ENCODE measurements at places on chromosomes 7 and 10.
A peak's percentile ranks its signal among the peaks of the same experiment; 100 is the strongest.

DNA sequence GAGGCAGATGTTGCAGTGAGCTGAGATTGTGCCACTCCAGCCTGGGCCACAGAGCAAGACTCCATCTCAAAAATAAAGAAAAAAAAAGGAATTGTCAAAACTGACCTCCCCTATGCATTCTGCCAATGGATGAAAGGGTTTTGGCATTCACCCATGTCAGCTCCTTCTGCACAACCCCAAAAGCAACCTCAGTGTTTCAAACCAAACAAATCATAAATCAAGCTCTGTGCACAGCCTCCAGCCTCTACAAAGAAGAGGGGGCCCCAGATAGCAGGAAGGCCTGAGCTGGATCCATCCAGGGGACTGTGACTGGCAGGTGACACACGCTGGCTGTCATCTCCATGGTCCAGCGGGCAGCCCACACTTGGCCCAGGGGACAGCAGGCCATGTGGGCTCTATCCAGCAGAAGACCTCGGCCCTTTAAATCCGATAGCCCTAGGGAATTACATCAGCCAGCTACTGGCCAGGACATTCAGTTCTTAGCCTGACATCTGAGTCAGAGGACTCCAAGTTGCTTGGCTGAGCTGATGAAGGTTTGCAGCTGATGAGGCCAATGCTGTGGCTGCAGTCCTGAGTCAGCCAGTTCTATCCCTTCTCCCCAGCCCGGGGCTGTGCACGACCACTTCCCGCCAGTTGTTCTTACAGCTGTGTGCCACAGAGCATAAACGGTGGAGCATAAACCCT is 52.0 kb upstream of the FIGNL1 start:
- DNase-seq: no peak

DNA sequence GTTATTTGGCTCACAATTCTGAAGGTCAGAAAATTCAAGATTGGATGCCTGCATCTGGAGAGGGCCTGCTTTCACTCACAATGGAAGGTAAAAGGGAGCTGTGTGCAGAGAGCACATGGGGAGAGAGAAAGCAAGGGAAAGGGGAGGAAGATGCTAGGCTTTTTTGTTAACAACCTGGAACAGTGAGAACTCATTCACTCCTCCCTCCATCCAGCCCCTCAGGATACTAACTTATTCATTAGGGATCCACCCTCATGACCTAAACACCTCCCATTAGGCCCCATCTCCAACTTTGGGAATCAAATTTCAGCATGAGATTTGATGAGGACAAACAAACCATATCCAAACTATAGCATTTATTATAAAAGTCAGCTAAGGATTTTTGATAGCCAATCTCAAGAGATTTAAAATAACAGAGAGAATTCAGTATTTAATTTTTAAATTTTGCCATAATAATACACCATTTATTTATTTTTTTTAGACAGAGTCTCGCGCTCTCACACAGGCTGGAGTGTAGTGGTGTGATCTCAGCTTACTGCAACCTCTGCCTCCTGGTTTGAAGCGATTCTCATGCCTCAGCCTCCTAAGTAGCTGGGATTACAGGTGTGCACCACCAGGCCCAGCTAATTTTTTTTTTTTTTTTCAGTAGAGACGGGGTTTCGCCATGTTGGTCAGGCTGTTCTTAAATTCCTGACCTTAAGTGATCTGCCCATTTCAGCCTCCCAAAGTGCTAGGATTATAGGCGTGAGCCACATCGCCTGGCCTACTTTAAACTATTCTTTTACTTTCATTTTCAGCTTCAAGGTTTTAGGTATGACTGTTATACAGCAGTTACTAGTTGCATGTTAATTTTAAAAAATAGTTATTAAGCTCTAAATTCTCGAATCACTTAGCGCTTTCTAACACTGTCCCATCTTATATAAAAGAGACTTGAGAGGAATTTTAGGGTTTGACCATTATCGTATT is 20.3 kb upstream of the ETV1 start:
- no peak for DNase-seq

GRCh38 chr7:38834357-38834756 is 74.6 kb downstream of the VPS41 start:
- no peak for DNase-seq

GRCh38 chr10:14688606-14689005 is 86.1 kb downstream of the FAM107B start:
- no peak for DNase-seq

DNA sequence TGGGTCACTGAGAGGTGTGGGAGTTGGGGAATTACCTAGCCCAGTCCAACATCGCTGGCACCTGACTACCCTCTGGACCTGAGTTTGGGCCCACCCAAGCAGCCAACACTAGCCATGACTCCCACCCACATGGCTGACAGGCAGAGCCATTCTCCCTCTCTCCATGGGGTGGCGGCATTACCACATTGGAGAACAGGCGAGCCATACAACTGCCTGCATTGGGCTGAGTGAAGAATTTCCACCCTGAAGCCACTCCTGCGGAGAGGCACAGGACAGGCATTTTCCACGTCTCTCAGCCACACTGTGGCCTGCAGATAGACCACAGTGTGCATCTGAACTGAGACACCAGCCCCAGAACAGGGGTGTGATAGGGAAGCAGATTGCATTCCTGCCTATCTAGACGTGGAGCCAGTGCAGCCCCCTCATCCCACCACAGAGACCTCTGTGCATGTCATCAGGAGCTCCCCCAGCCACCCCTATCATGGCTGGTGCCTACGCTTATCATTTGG is 58.2 kb upstream of the ANTXRL start:
- DNase-seq: peak; percentile 64

- DNase-seq: no peak
Measured at GRCh38 chr10:77622889-77623291, 14.7 kb downstream of the KCNMA1 start.

DNA sequence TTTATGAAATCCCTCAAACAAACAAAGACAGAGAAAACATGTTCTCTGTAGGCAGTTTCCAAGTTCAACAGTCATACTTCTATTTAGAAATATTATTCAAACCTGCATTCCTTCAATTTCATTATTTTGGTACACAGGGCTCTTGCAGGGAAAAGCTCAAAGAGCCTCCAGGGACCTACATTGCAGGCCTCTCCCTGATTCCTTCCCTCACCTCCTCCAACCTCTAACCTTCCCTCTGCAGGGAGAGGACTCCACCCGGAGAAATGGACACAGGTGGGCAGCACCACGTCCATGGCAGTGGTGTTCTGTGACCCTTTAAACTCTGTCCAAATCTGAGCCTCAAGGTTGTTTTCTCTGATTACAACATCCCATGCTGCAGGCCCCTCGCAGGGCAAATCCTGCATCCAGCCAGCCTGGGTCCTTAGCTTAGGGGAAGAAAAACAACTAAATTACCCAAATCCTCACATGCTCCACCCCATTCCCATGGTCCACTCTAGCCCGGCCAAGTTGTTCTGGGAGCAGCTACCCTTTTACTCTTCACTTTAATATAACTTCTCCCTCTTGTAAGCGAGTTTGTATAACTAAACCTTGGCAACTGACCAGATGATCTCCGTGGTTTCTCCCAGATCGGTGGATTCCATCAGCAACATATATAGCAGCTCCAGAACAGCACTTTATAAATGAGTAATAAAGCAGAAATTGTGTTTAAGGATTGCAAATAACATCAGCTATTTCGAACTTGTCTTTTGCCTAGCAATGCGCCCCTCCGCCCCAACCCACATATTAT is 129.8 kb downstream of the CUBN start:
- DNase-seq: no peak

GRCh38 chr10:30057421-30057841 is 2.0 kb downstream of the JCAD start:
- no peak for DNase-seq

DNA sequence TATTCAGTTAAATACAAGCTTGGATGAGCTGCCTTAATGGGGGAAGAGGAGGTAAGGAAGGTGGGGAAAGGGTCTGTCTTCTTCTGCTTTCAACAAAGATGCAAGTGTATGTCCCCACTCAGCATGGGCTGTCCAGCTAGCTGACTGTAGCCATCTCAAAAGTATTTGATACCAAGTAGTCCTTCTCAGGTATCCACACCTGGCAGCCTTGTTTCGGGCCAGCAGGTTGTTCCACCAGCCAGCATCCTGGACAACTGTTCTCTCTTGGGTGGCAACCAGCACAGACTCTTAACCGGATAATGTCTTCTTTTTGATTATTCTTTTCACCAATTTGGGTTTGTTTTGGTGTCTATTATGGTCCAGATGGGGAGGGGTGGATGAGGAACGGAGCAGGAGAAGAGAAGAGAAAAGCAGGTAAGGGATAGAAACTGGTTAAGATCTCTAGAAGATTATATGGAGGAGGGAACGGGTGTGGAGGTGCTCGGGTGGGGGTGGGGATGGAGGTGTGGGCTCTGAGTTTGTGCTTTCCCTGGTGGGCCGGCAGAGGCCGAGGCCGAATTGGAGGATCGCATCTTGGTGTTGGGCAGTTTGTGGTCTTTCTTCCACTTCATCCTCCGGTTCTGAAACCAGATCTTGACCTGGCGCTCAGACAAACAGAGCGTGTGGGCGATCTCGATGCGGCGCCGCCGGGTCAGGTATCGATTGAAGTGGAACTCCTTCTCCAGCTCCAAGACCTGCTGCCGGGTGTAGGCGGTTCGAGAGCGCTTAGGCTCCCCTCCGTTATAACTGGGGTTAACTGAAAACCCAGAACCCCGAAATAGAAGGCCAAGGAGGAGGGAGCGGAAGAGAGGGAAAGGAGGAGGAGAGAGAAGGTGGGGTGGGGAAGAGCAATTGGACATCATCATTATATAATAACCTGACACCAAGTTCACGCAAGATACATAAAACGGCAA is 1.5 kb downstream of the HOXA4 start:
- no peak for DNase-seq

Measured in CD4-positive, alpha-beta T cell (primary cell).